ENCODE measurements at places on chromosomes 4 and X.

- no peak for DNase-seq
These were observed 114.8 kb downstream of the BCOR start for GRCh38 chrX:39982948-39983347.

DNA sequence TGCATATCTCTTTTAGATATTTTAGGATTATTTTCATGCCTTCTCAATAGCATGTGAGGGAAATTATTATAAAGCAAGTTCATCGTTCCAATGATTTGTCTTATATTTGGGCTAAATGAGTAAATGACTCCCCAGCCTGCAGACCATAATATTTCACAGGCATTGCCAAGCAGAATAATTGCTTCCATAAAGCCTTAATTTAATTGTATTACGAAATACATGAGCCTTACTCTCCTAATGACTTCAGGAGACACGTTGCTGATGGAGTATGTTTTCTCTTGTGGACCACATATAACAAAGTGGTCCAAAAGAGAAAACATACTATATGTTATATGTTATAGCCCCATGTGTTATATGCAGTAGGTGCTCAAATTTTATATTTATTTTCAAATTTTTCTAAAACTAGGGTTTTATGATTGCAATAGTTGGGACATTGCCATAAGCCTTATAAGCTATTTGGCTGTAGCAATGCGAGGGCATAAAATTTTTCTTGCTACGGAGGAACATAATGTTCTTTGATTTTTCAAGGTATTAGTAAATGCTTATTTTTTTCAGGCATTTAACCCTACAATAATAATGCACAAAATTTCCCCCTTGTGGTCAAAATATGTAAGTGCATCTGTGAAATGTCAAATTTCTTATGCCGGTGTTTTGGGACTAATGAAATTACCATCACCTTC, 26.2 kb upstream of the TMPRSS11D start:
- DNase-seq: no peak

- DNase-seq: peak; percentile 67
These were observed 545 bp downstream of the DOCK11 start for GRCh38 chrX:118495958-118496762.

DNA sequence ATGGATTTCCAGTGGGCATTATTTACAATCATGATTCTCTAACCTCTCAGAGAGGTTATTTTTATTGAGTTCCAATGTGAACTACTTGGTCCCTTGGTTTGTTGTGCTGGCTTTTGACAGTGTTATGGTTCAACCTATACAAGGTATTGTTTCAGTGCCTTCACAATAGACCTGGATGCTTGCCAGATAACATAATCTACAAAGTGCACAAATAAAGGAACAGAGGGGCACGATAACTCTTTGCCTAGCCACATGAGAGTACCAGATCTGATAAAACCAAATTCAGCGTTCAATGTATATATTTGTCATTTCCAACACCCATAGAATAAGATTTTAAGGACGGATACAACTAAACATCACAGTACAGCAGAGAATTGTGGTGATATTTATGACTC, 120.8 kb downstream of the RASL11B start:
- no peak for DNase-seq

GRCh38 chr4:112953262-112953661, 96.2 kb upstream of the ANK2 start:
- DNase-seq: no peak

DNA sequence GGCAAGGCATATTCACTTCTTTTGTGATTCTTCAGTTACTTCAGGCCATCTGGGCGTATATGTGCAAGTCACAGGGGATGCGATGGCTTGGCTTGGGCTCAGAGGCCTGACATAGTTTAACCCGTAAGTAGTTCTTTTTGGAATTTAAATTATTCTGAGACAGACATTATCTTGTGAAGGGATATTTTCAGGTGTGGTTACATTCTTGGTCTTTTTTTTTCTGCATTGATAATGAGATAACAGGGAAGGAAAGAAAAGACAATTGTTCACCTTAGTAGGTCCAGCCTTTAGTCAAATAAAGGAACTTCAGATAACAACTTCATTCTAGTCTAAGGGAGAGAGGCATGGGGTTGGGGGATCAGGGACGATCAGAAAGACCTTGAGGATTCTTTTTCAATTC, 74.8 kb downstream of the TEX13C start:
- DNase-seq: no peak

- no peak for DNase-seq
These were observed 2267.9 kb upstream of the AGA start for GRCh38 chr4:179709961-179710624.

GRCh38 chr4:56655627-56656345, 25.3 kb downstream of the HOPX start:
- DNase-seq: peak; percentile 36

- DNase-seq: no peak
These were observed 117.3 kb downstream of the FAT4 start for GRCh38 chr4:125432078-125432477.

- DNase-seq: no peak
These were observed 39.5 kb downstream of the GPC4 start for GRCh38 chrX:133375615-133376340.

DNA sequence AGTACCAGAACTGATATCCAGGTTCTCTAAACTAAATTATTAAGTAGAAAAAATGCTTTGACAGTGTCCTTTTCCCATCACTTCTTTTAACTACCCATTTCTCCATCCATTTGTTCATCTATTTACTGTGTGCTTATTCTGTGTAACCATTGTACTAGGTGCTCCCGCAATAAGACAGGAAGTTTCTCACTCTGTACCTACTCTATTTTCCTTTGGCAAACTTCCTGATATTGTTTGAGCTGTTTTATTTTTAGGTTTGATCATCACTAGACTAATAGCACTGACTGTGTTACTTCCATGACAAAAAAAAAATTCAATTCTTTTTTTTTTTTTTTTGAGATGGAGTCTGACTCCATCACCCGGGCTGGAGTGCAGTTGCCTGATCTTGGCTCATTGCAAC, 102.5 kb upstream of the CASK start:
- DNase-seq: no peak

DNA sequence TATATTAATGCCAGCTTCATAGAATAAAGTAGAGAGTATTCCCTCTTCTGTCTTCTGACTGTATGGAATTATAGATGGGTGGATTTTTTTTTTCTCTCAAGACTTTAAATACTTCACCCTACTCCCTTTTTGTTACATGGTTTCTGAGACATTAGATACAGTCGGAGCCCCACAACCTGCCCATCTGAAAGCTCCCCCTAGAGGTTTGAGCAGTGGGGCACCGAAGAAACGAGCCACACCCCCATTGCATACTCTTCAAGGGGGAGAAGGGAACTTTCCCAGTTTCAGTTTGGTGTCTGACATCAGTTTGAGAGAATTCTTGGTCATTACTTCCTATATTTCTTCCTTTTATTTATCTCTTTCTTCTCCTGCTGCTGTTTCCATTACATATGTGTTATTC, 437.6 kb upstream of the AGA start:
- DNase-seq: no peak

DNA sequence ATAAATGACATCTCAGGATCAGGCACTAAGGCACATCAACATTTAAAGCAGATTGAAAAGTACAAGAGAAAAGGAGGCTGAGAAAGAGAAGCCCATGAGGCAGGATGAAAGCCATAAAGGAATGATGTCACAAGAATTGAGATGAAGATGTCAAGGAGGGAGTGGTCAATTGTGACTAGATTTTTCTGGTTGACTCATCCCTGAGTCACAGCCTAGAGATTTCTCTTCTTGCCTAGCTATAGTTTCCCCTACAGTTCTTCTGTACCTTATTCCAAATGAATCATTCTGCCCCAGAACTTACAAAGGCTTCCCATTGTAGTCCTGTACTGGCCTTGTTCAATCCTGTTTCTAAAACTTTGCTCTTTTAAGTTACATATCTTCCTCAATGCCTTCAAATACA, 3.4 kb upstream of the USP53 start:
- peak; percentile 39 for DNase-seq

GRCh38 chr4:81260443-81261101, 45.5 kb upstream of the PRKG2 start:
- no peak for DNase-seq

GRCh38 chr4:97330917-97331316, 812.4 kb downstream of the STPG2 start:
- DNase-seq: no peak

- DNase-seq: no peak
These were observed 7.0 kb upstream of the FAT1 start for GRCh38 chr4:186730621-186731020.

DNA sequence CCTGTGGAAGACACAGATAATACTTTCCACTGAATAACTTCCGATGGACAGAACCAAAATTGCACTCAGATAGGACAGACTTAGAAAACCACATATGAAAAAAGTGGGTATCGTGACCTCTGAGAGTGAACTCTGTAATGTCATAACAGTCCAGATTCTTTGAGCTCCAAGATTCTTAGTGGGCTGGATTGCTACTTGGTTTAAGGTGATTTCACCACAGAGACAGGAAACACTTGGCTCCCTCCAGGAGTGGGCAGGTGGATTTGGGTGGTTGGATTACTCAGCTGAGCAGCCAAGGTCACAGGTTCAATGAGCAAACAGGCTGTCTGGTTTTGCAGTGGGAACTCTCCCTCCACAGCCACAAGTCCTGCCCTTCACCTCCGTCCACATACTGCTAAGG, 126.0 kb downstream of the AFAP1 start:
- no peak for DNase-seq

GRCh38 chrX:132563976-132564375, 75.1 kb upstream of the MBNL3 start:
- no peak for DNase-seq

DNA sequence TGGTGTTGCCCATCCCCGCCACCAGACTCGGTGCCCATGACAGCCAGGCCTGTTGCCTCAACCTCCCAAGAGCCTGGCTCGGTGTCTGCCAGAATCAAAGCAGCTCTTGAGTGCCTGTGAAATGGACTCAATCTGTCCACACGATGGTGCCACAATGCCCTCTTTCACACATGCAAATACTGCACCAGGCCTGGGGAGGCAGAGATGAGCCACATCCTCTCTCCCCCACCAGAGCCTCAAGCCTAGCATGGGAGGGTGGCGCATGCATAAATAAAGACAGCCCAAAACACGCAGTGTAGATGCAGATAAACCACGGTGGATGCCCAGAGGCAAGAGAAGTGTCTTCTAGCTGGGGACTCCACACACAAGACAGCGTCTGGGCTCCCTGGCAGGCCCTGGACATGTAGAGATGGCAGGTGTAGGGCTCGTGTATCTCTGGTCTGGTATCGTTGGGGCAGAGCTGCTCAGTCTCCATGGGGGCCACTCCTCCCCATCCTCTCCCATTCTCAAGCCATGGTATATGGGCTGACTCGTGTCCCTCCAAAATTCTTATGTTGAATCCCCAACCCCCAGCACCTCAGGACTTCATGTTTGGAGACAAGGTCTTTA, 65.6 kb downstream of the JAKMIP1 start:
- peak; percentile 10 for DNase-seq

GRCh38 chrX:104419926-104420325, 146.1 kb upstream of the IL1RAPL2 start:
- no peak for DNase-seq

DNA sequence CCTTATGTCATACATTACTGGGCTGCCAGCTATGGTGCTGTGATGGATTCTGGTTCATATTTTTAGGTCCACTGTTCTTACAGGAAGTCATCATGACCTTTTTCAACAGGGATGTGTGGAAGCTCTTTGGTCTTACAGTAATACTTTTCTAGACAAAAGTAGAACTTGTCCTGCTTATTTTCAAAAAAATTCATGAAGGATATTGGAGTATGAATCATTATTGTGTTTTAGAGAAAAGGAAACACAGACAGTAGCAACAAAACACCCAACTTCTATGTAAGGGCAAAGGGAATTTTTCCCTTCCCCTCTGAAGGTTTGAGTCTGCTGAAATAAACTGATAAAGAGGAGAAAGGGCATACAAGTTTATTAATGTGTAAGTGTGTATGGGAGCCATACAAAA, 54.7 kb upstream of the FAM9C start:
- no peak for DNase-seq

- DNase-seq: no peak
These were observed 6.0 kb upstream of the NEXMIF start for GRCh38 chrX:74931214-74931613.

DNA sequence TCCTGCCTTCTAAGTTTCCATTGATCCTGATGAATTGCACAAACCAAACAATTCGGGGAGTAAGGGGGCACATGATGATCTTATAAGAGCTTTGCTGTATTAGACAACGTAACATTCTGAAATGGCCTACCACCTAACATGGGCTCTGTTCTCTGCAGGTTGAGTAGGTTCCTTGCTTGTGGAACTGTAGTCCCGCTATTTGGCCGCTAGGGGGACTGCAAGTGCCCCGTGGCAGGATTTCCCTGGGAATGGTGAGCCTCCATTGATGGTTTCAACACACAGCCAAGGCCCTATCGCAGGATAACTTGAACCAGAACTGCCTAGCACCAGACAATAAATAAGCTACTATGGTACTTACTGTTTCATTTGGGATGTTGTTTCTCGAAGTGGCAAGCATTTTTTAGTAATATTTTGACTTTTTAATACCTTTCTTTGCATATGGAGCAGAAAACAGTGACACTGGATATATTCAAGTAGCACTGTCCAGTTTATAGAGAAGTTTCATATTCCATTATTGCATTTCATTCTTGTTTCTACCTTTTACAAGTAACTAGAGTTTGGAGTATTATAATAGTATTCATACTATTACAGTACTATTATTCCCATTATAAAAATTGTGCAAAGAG, 11.9 kb downstream of the AR start:
- DNase-seq: no peak

- no peak for DNase-seq
These were observed 47.4 kb downstream of the CCSER1 start for GRCh38 chr4:90174621-90175023.

- no peak for DNase-seq
These were observed 32.2 kb downstream of the XG start for GRCh38 chrX:2784026-2784425.

- no peak for DNase-seq
These were observed 20.2 kb downstream of the GYG2 start for GRCh38 chrX:2848871-2849301.

- DNase-seq: no peak
These were observed 350.6 kb downstream of the CHIC1 start for GRCh38 chrX:73913580-73913979.

DNA sequence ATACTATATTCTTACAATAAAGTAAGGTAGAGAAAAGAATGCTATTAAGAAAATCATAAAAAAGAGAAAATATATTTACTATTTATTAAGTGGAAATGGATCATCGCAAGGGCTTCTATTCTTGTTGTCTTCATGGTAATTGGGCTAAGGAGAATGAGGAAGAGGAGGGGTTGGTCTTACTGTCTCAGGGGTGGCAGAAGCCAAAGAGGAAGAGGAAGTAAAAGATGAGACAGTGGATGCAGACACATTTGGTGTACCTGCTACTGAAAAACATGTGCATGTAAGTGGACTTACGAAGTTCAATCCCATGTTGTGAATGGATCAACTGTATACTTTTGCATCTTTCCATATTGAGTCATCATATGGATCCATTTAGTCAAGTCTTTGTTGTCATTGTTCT, 1502.1 kb upstream of the ADGRL3 start:
- DNase-seq: no peak

DNA sequence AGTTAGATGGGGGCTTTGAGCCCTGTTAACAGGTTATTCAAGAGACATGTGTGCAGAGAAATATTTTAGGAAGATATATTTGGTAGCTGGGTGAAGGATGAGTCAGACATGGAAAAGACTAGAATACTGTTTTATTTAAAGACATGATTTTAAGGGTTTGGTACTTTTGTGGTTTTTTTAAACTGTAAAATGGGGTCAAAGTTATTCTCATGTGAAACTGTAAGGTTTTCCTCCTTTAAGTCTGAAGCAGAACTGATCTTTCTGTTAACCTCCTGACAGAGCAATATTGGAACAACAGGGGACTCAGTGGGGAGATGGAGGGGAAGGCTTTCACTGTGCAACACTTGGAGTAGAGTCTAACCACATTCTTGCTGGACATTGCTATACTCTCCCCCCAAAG, 112.4 kb upstream of the LSM6 start:
- DNase-seq: no peak

All from stimulated activated CD4-positive, alpha-beta T cell treated with anti-CD3 and anti-CD28 coated beads, Interleukin-2, amount 100 ng/mL, for 24 hours (primary cell).